ENCODE measurements at places on chromosomes 5 and 9.

DNA sequence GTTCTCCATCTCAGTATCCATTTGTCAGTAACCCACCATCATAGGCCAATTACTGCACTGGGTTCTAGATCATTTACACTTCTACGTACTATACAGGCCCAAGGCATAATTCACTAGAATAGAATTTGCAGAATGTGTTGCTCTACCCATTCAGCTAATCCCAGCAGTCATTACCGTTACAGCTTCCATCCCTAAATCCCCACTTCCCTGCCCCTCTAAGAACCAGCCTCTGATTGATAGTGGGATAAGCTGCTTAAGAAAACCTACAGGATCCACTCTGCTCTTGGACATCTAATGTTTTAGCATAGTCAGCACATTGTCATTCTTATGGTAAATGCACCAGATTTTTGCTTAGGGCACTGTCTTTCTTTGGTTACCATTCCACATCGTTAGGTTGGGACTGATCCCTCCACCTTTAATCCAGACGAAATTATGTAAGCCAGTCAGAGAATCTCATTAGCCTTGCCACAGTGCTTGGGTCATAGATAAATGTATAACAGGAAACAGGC, 39.3 kb upstream of the CHD1 start:
- DNase-seq: no peak

GRCh38 chr5:103307470-103307869, 48.9 kb downstream of the MACIR start:
- no peak for DNase-seq

DNA sequence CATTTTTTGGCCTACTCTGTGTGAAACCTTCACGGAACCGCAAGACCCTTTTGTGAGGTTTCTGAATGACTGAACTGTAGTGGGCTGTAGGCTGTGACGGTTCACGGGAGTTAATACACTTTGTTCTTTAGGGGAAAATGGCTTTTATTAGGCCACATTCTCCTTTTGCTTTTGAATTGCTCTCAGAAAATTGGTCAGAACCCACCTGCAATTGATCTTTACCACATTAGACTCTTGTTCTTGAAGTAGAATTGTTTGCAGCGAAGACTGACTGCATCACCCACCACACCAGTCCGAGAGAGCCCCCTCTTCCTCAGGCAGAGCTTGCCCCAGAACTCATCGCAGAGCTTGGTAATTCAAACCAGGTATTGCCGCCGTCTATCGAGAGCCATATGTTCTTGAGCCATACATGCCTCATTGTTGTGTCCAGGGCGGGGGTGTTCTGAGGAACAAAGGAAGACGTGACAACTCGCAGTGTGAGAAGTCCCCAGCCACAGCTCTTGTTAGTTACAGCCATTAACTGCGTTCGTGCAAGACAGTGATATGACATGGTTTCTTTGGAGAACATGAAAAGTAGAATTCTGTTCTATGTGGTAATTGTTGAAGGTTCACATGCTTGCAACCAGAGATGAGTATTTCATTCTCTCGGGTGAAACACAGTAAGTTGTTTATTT, 166.4 kb upstream of the OTULINL start:
- no peak for DNase-seq

GRCh38 chr5:24183981-24184380, 460.8 kb downstream of the CDH10 start:
- DNase-seq: no peak

- peak; percentile 45 for DNase-seq
Observed at GRCh38 chr9:91560301-91560700, 136.7 kb upstream of the NFIL3 start.

DNA sequence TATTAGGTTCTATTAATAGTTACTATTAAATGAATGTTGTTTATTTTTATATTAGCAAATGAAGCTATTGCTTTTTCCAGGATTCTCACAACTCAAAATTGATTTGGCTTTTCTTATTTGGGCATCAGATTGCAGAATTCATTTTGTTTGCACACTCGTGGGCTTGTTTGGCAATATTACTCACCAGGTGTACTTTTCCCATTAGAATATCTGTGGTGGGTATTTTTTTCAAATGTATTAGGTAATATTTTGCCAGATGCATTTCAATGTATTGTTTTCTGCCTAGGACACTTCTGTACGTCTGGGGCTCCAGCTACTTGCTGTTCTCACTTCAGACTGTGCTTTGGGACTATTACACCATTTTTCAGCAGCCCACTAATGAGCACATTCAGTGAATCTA, 108.0 kb upstream of the GHR start:
- DNase-seq: no peak

- DNase-seq: no peak
Observed at GRCh38 chr9:26551971-26552370, 340.6 kb downstream of the CAAP1 start.

DNA sequence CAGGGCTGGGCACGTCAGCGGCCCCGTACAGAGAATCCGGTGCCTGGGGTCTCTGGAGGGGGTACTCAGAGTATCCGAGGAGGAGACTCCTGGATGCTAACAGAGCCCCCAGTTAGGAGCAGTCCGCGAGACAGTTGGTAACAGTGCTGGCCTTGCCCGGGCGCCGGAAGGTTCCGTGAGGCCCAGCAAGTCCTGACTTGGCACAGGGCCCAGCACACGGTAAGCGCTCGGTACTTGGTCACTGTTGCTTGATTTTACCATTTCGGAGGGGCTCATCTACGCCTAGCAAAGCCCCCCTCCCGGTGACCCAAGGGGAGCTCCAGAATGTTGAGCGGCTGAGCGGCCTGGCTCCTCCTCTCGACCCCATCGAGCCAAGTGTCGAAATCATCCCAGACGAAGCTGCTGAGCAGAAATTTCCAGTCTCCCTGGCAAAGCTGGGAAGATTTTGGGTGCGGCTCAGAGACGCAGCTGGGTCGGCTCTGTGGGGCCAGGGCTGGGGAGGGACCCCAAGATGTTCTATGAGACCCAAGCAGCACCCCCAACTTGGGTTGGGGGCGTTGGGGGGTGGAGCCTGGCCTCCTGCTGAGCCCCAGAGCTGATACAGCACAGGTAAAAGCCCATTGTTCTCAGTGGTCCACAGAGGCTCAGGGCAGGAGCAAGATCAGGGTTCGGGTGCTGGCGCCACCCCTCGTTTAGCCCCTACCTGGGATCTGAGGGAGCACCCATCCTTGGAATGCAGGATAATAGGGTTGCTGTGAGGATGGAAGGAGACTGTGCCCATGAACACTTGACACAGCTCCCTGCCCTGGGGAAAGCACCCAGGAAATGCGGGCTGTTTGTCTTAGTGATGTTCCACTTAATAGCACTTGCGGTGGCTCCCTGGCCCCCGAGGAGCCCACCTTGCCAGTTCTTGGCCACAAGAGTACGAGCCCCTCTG, 137.2 kb downstream of the C9orf50 start:
- no peak for DNase-seq

DNA sequence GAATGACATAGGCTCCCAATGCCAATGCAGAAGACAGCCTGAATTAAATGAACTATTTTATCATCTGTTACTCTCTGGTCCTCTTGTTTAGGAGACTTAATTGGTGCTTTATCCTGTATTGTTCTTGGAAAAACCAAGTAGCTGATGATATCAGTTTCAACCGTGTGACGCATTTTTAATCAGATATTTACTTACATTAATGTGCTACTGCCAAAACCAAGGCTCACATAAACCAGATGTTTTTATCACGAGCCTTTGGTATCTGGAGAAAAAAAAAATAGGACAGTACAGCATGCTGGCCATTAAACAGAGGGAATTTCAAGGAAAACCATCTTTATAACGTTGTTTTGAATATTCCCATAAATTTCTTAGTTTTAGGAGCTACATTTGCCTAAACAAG, 90.1 kb downstream of the ICE1 start:
- no peak for DNase-seq

DNA sequence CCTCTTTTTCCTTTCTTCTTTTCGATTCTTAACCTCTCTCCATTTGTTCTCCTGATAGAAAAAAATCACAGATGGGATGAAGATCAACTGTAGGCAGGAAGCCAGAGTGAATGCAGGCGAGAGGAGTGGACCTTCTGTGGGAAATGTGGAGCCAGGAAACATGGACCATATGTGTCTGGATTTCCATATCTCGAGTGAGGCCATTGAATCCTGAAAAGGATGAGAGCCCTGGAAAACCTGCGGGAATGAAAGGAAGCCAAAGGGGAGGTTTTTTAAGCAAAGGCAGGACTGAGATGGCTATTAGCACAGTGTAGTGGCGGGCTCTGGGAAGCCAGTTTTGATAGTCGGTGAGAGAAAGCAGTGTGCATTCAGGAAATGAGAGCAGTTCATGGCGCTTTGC, 139.5 kb upstream of the C9orf72 start:
- no peak for DNase-seq

DNA sequence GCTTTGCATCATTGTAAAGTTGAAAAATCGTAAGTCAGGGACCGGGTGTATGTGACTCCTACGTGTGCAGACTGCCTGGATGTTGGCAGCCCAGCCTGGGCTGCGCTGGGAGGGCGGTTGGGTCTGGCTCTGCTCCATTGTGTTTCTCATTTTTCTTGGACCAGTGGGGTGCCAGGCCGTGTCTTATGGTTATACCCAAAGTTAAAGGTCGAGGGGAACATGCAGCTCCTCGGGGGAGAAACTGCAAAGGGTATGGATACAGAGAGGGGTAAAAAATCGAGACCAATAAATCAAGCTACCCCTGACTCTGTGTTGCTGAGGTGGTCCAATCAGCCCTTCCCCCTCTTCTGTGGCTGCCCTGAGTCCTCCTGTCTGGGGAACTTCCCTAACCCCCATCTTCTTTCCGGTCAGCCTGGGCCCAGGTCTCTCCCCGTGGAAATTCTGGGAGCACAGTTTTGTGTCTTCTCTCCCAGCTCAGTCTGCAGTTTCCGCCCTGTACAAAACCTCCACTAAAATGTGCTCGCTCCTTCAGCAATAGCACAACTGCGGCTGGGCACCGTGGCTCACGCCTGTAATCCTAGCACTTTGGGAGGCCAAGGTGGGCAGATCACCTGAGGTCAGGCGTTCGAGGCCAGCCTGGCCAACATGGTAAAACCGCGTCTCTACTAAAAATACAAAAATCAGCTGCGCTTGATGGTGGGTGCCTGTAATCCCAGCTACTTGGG, 34.1 kb upstream of the UNC5A start:
- no peak for DNase-seq

DNA sequence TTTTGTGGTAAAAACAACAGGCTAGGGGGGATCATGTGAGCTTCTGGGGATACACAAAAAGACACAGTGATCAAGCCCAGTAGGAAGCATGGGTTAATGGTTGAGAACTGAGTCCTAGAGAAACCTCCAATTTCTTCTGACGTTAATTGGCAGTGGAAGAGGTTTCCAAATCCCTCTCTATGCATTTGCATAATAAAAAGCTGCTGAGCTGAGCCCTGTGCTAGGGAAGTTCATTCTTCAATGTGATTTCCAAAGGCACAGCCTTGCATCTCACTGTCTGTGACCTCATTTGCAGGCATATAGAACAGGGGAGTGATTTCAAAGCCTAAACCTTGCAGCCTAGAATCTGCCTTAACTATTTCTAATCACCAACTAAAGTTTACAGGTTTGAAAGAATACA, 812 bp downstream of the DNAH5 start:
- DNase-seq: no peak

GRCh38 chr5:146521403-146522106, 5.6 kb upstream of the GPR151 start:
- no peak for DNase-seq

- DNase-seq: peak; percentile 62
Observed at GRCh38 chr5:154779105-154779504, 23.9 kb downstream of the LARP1 start.

GRCh38 chr5:116650544-116650943, 75.9 kb upstream of the SEMA6A start:
- DNase-seq: no peak

DNA sequence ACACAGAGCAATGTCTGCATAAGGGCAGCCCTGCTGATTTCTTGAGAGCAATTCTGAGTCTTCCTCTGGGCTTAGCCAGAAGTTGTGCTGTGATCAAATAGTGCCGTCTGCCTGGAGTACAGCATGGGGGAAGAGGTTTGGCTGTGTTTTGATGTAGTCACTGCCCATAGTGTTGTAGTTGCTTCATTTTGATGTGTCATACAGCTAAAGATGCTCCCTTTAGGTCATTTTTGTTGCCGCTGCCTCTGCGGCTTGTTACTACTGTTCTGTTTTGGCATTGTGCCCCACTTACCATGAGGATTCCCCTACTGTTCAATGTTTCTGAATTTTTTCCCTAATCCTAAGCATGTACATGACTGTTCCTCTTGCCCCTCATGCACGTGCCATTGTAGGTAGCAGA, 23.0 kb downstream of the SLC36A1 start:
- no peak for DNase-seq

DNA sequence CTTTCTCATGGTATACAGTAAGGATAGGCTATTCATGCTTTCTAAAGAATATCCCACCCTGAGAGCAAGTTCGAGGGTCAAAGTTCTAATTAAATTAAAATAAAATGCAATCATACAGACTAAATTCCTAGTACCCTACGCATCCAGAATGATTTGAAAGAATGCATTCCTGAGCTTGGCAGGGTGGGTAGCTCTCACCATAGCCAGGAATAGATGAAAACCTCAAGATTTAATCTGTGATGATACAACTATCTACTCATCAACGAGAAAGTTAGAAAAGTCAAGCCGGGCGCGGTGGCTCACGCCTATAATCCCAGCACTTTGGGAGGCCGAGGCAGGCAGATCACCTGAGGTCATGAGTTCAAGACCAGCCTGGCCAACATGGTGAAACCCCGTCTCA, 32.3 kb downstream of the SERINC5 start:
- no peak for DNase-seq

GRCh38 chr5:38608874-38609273, 52.4 kb upstream of the LIFR start:
- no peak for DNase-seq

DNA sequence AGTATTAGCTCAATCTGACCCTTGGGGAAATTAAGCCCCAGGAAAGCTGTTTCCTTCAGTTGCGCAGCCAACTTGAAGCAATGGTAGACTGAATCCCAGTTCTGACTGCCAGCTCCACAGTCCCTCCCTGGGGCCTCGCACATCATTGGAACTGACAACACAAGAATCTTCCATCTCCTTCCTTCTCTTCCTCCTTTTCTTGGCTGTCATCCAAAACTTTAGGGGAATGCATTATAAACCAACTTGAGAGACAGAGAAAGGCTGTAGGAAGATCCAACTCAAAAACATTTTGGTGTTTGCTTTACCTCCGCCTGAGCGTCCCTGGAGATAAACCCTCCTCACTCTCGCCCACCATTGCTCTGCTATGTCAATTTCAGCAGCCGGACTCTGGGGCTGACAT, 16.6 kb downstream of the KCNIP1 start:
- DNase-seq: no peak

- DNase-seq: no peak
Observed at GRCh38 chr9:5113523-5113922, 71.9 kb downstream of the INSL6 start.

- DNase-seq: no peak
Observed at GRCh38 chr9:135989722-135990467, 28.7 kb upstream of the UBAC1 start.

DNA sequence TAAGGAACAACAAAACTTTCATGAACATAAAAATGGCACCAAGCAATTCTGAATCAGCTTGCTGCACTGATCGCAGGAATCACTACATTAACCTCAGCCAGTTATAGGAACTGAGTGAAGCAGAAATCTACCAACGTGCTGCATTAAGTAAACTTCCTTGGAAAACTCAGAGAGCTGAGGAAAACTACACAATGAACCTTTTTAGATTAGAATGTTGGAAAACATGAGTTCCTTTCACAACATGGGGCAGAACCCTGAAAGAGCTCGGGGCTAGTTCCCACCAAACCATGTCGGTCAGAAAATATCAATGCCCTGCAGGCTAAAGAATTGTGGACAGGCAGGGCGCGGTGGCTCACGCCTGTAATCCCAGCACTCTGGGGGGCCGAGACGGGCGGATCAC, 19.4 kb downstream of the ALDH7A1 start:
- DNase-seq: no peak
